SW 1271 (cell line): ENCODE measurements at places on chromosomes 7 and 10.

DNA sequence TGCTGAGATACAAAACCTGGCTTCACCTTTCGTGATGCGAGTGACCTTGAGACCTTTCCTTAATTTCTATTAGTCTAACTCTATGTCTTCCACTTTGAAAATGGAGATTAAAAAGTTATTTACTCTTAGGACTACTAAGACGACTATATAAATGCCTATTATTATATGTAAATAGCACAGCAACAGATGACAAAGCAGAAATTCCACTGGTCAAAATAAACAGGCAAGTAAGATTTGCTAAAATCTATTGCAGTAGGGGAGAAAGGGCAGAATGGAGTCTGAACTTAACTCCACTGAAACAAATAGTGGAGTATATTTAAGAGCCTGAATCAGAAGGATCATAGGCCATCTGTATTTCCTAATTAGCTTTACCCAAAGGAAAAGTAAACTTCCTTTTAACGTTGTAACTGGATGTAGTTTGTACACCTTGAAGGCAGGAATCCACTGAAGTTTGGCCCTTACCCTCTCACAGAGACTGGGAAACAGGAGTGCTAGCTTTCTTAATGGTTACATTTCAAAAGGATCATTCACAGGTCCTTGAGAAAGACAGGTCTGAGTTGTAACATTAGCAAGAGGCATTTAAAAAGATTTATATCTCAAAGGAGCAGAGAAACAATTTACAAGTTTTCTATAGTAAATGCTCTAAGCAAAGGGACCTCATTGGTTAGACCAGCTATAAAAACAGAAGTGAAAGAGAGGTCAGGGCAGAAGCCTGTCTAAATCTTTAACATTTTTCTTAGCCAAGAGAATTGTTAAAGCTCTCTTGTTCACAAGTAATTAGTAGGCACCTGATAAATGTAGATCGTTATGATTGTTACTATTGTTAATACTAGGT, 332.5 kb downstream of the ZWINT start:
- no peak for DNase-seq

DNA sequence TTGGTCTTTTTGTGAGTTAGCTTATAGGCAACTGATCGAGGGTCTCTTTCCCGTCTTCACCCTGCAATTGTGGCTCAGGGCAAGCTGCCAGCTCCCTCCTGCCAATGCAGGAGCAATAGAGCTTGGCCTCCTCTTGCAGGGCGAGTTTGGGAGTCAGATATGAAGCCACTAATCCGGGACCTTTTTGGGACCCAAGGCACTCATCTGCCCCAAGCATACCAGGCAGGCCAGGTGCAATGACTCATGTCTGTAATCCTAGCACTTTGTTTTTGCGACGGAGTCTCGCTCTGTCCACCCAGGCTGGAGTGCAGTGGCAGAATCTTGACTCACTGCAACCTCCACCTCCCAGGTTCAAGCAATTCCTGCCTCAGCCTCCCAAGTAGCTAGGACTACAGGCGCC, 21.1 kb downstream of the LIMK1 start:
- no peak for DNase-seq

- no peak for DNase-seq
Measured at GRCh38 chr7:121485467-121486243, 89.5 kb upstream of the FAM3C start.

GRCh38 chr7:119974972-119975371, 298.0 kb upstream of the KCND2 start:
- DNase-seq: no peak

DNA sequence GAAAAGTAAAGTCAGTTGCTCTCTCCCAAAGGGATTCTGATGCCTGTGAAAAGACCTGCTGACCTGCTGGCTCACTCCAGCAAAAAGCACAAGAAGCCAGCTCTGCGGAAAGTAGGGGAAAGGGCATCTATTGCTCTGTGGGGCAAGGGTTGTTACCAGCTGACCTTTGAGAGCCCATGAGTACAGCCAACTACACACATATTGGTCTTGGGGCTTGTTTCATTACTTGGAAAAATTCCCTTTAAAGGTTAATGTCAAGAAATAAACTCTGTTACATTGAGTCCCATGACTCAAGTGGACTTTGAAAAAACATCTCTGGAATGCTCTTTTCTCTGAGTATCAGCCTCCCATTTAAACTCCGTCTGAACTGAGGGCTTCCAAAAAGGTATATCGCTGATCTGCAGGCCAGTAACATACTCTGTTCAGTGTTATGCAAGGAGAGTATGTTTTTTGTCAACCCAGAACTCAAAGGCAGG, 53.2 kb downstream of the PANK1 start:
- no peak for DNase-seq

GRCh38 chr10:132865851-132866600, 76.3 kb downstream of the CFAP46 start:
- DNase-seq: no peak

DNA sequence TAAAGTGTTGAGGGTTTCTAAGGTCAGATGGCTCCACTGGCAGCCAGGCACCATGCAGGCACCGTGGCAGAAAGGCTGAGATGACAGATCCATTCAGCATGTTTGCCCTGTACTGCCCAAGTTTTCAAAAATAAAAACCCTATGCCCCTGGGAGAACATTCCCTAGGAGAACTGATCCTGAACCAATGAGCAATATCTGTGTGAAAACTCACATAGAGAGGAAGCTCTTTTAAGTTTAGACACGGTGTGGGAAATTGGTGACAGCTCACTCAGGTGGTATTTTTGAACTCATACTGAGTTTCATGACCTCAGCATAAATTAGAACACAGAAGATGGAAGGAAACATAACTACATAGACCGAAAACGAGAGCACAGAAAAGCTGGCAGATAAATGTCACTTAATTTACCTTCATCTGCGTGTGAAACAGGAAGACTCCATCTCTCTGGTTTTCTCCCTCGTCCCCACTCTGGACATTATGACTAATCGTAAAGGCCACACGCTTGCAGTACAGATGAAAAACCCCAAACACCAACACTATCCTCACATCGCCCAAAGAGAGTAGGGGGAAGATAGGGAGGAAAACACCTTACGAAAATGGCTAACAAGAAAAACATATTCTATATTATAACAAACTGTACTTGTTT, 127.8 kb downstream of the ICA1 start:
- DNase-seq: no peak

GRCh38 chr10:110432814-110433565, 64.7 kb upstream of the DUSP5 start:
- no peak for DNase-seq

DNA sequence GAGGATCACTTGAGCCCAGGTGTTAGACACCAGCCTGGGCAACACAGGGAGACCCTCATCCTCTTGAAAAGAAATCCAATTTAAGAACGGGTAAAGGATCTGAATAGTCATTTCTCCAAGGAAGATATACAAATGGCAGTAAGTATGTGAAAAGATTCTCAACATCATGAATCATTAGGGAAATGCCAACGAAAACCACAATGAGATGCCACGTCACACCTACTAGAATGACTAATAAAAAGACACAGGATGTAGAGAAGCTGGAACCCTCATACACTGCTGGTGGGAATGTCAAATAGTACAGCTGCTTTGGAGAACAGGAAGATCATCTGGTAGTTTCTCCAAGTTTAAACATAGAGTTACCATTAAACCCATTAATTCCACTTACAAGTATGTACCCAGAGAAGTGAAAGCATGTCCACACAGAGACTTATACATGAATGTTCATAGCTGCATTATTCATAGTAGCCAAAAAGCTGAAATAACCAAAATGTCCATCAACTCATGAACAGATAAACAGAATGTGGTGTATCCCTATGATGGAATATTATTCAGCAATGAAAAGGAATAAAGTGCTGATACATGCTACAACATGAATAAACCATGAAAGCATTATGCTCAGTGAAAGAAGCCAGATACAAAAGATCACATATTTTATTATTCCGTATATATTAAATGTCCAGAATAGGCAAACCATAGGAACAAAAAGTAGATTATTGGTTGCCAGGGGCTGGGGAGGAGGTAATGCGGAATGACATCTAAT, 13.1 kb upstream of the ZMIZ2 start:
- DNase-seq: peak; percentile 99

GRCh38 chr7:84337429-84337828, 142.8 kb upstream of the SEMA3A start:
- no peak for DNase-seq
